ENCODE measurements at places on chromosomes 2 and 18. TPM values are rescaled to one million over a fixed set of nuclear protein-coding genes. Genes with fewer than 3 reads are reported as not detected.
A peak's percentile ranks its signal among the peaks of the same experiment; 100 is the strongest.

DNA sequence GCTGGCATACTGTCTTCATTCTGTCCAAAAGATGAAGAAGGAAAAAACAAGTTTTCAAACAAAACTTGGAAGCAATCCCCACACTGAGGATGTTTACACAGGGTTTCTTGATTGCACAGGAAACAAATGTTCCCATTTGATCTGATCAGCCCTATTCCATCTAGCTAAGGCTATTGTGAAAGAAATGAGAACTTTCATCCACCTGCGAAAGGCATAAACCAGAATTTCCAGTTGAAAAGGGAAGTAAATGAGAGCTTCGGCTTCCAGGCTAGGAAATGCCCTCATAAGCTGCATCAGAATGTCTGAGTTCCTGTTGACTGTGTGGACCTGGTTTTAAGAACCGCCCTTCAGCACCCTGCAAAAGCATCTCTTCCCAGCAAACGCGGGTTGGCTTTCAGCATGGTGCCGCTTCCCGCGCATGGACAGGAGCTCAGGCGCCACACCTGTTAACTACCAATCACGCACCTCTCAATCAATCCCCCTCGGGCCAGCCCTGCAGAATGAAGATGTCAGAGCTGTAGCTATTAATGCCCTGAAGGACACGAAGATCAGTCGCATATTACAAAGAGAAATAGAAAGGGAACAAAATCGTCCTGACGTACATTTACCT, 850.4 kb downstream of the GALR1 start:
- no peaks in the 10 kb centered on the region for H3K4me1 ChIP-seq
- no peak overlapping the region for H3K4me3 ChIP-seq
- DNase-seq: no peak
- no peaks in the 10 kb centered on the region for H3K36me3 ChIP-seq
- H3K27ac ChIP-seq: no peak overlapping the region

- H3K27me3 ChIP-seq: no peaks in the 10 kb centered on the region
- peak; percentile 44 for DNase-seq
- no peaks in the 10 kb centered on the region for H3K36me3 ChIP-seq
- H3K27ac ChIP-seq: no peak overlapping the region
- no peak overlapping the region for H3K4me3 ChIP-seq
These were observed 309.8 kb downstream of the C1D start for GRCh38 chr2:67752969-67753368.

GRCh38 chr18:49837889-49838288, 24.6 kb upstream of the ACAA2 start:
- H3K27ac ChIP-seq: no peak overlapping the region
- H3K36me3 ChIP-seq: peaks cover 21% of the 10 kb centered on the region
- H3K4me3 ChIP-seq: no peak overlapping the region
- H3K4me1 ChIP-seq: no peaks in the 10 kb centered on the region
- H3K27me3 ChIP-seq: no peaks in the 10 kb centered on the region
- DNase-seq: no peak

C1QL2 gene
- total RNA-seq: not detected

DNA sequence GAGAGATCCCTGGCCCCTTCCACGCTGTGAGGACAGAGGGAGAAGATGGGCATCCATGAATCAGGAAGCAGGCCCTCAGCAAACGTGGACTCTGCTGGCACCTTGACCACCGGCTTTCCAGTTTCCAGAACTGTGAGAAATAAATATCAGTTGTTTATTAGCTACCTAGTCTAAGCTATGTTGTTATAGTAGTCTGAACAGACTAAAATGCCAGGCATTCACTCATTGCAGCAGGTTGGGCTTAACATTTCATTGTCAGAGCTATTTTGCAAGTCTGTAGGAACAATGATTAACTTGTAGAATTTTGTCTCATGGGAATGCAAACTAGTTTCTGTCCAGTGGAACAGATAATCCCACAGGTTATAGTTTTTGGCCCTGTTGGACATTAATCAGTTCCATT, 24.8 kb upstream of the TBC1D8 start:
- H3K36me3 ChIP-seq: no peaks in the 10 kb centered on the region
- no peak overlapping the region for H3K27ac ChIP-seq
- H3K4me3 ChIP-seq: no peak overlapping the region
- DNase-seq: no peak
- H3K4me1 ChIP-seq: no peaks in the 10 kb centered on the region
- no peaks in the 10 kb centered on the region for H3K27me3 ChIP-seq

DNA sequence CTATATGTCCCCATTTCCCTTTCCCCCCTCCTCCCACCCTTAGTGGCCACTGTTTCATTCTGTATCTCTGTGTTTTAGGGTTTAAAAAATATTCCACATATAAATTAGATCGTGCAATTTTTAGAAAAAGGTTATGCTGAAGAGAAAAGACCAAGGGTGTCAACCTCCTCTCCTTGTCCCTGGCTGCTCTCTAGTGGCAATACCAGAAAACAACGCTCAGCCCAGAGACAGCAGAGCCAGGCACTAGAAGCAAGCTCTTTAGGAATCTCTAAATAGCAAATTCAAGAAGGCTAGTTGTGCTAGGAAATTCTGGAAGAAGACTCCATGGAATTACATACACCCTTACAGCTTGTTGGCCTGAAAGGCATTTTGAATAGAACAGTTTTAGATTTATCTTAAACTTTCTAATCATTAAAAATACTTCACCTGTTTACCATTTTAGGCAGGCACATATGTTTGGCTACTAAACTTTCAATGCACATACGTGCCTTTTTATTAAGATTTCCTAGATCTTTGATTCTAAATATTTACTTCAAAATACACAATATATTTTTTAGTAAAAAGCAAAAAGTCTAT, 35.1 kb upstream of the RASGRP3 start:
- H3K4me3 ChIP-seq: no peak overlapping the region
- peak; percentile 80 for DNase-seq
- H3K4me1 ChIP-seq: no peaks in the 10 kb centered on the region
- H3K27me3 ChIP-seq: no peaks in the 10 kb centered on the region
- H3K36me3 ChIP-seq: no peaks in the 10 kb centered on the region

EPB41L5 gene
- total RNA-seq: 28.6 TPM

UGT1A6 gene
- total RNA-seq: 22.9 TPM

SYT4 gene
- 11.6 TPM for total RNA-seq

- no peak overlapping the region for H3K27ac ChIP-seq
- H3K4me3 ChIP-seq: no peak overlapping the region
- H3K4me1 ChIP-seq: no peaks in the 10 kb centered on the region
- DNase-seq: no peak
These were observed 11.5 kb upstream of the EIF2AK3 start for GRCh38 chr2:88638743-88639142.

AQP4 gene
- total RNA-seq: 6.7 TPM

DNA sequence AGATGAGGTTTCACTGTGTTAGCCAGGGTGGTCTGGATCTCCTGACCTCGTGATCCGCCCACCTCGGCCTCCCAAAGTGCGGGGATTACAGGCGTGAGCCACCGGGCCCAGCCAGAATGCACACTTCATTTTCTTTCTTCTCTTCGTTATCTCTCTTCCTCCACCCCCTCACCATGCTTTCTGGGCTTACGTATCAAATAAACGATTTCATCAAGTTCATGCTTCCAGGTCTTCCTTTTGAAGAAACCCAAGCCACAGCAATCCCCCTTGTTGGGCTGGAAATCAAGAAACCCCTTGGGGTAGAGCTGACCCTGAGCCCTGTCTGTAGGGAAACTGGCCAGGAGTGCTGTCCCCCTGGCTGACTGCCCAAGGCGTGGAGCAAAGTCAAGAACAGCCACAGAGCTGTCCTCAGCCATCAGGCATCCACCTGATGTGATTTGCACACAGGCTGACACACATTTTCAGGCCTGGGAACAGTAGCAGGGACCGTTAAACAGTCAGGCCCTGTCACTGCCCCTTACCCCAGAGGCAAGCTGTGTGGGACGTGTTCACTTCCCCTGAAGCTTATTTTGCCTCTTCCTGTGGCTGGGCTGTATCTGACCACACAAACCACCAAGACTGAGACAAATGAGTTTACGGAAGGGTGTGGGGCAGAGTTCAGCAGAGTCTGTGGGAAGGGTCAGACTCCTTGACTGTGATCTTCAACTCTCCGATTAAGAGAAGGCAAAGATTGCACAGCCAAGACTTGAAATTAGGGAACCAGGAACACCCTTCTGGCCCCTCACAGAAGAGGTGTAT, 15.1 kb upstream of the NMUR1 start:
- H3K27ac ChIP-seq: peak overlapping the region; percentile 47
- H3K36me3 ChIP-seq: no peaks in the 10 kb centered on the region
- peaks cover 5% of the 10 kb centered on the region for H3K4me1 ChIP-seq
- H3K4me3 ChIP-seq: no peak overlapping the region
- no peaks in the 10 kb centered on the region for H3K27me3 ChIP-seq

DNA sequence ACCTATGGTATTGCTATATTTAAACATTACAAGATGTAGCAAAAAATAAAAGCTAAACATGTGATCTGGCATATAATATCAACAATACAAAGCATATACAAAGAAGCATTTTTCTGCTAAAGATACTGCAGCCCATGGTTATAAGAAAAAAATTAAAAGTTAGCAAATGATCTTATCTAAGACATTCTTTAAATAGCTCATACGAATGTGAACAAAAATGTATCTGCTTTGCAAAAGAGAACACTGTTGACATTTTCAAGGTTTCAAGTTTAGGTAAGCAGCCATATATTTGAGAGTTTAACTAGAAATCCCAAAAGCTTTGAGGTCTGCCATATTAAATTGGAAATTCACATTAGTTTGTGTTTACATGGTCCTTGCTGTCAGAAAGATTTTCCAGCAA, 301.0 kb upstream of the SLC39A10 start:
- no peaks in the 10 kb centered on the region for H3K27me3 ChIP-seq
- no peaks in the 10 kb centered on the region for H3K4me1 ChIP-seq
- no peaks in the 10 kb centered on the region for H3K36me3 ChIP-seq
- no peak overlapping the region for H3K27ac ChIP-seq

- H3K27me3 ChIP-seq: no peaks in the 10 kb centered on the region
- H3K36me3 ChIP-seq: peaks cover 52% of the 10 kb centered on the region
- H3K27ac ChIP-seq: no peak overlapping the region
- DNase-seq: no peak
- no peak overlapping the region for H3K4me3 ChIP-seq
These were observed 24.1 kb downstream of the GLS start for GRCh38 chr2:190904640-190905261.

DNA sequence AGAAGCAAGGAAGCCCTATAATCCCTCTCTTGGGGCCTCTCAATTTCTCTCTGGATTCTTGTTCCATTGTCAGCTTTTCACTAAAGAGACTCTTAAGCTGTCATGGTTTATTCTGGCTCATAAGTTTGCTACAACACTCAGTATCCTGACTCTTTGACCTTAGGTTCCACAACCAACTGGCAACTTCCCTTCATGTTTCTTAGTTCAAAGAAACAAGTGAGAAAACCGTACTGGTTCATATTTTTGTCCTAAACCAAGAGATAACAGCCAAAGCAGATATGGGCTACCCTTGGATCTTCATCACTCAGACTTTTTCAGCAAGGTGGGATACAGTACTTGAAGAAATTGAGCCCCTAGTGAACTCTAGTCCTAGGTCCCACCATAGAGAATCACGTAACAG, 109.9 kb upstream of the CRIM1 start:
- no peak overlapping the region for H3K27ac ChIP-seq
- no peaks in the 10 kb centered on the region for H3K36me3 ChIP-seq
- no peaks in the 10 kb centered on the region for H3K27me3 ChIP-seq
- H3K4me1 ChIP-seq: no peaks in the 10 kb centered on the region
- no peak for DNase-seq

MERTK gene
- total RNA-seq: 21.8 TPM

DNA sequence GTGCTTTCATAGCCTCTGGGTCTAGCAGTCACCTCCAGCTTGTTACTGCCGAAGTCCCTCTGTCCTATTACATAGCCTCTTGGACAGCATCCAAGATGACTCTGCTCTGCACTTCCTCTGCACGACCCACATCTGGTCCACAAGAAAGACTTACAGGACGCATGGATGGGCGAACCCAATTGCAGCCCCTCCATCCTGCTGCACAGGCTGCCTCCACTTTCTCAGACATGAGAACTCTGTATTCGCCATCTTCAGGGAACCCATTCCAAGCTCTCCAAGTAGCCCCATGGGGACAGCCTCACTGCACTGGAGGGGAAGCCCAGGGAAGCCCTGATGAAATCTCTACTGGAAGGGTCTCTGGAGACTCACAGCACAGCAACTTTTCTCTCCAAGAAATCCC, 172.1 kb downstream of the GFPT1 start:
- peaks cover 8% of the 10 kb centered on the region for H3K4me1 ChIP-seq
- H3K36me3 ChIP-seq: no peaks in the 10 kb centered on the region
- H3K27me3 ChIP-seq: no peaks in the 10 kb centered on the region
- no peak overlapping the region for H3K27ac ChIP-seq
- H3K4me3 ChIP-seq: no peak overlapping the region
- DNase-seq: peak; percentile 71

GRCh38 chr2:231513746-231514224, 16.5 kb downstream of the NMUR1 start:
- peak overlapping the region; percentile 61 for H3K4me3 ChIP-seq
- H3K27me3 ChIP-seq: no peaks in the 10 kb centered on the region
- no peak for DNase-seq
- H3K36me3 ChIP-seq: no peaks in the 10 kb centered on the region
- peaks cover 12% of the 10 kb centered on the region for H3K4me1 ChIP-seq

FLACC1 gene
- total RNA-seq: not detected

- no peak overlapping the region for H3K27ac ChIP-seq
- DNase-seq: no peak
- H3K4me1 ChIP-seq: no peaks in the 10 kb centered on the region
- peaks cover 6% of the 10 kb centered on the region for H3K36me3 ChIP-seq
- H3K4me3 ChIP-seq: no peak overlapping the region
- no peaks in the 10 kb centered on the region for H3K27me3 ChIP-seq
These were observed 129.2 kb downstream of the IKZF2 start for GRCh38 chr2:213021971-213022899.

GRCh38 chr2:206069417-206069816, 16.6 kb downstream of the INO80D start:
- no peak for DNase-seq
- H3K27ac ChIP-seq: no peak overlapping the region
- no peaks in the 10 kb centered on the region for H3K36me3 ChIP-seq
- peaks cover 9% of the 10 kb centered on the region for H3K4me1 ChIP-seq
- no peaks in the 10 kb centered on the region for H3K27me3 ChIP-seq
- no peak overlapping the region for H3K4me3 ChIP-seq

DNA sequence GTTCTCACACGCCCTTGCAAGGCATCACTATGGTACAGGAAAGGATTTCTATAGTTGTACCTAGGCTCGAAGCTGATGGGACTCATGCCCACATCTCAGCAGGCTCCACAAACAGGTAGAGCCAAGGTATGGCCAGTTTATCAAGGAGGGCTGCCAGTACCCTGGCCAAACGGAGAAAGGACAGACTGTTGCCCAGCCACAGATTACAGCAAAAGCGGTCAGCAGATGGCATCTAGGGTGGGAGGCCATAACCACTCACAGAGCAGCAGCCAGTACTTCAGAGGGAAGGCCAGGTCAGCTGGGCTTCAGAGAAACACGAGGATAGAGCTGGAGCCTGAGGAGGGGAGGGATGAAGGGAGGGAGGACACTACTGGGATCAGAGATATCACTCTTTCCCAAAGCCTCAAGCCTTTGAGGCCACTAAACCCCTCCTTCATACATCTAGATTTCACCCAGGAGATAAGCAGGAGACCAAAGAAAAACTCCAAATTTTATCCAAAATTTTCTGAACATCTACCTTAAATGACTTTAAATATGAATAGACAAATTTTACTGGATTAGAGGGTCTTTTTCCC, 904.2 kb upstream of the NXPH2 start:
- no peak overlapping the region for H3K27ac ChIP-seq
- H3K27me3 ChIP-seq: no peaks in the 10 kb centered on the region
- H3K36me3 ChIP-seq: no peaks in the 10 kb centered on the region

CTAGE1 gene
- total RNA-seq: not detected

All from stomach (tissue), 19 donors.